ENCODE measurements at places on chromosomes 5 and 9.

- no peak for DNase-seq
These were observed 94.3 kb downstream of the PRKACG start for GRCh38 chr9:68919661-68920060.

DNA sequence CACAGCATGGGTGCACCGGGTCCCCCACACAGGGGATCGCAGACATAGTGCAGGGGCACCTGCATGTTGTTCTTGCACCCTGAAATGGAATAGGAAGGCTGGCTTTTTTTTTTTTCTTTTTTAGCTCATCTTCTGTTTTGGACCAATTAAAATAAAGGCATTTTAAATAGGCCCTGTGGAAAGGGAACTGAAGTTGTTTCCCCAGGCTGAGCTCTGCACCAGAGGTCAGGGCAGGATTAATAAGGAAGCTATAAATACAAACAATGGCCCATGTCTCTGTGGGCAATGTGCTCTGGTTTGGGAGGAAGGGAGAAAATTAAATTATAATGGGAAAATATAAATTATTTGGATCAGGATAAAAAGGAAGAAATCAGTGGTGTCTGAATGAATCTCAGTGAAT is 21.2 kb upstream of the KCNMB1 start:
- no peak for DNase-seq

- DNase-seq = no peak
These were observed 61.8 kb upstream of the SNX2 start for GRCh38 chr5:122713041-122713440.

DNA sequence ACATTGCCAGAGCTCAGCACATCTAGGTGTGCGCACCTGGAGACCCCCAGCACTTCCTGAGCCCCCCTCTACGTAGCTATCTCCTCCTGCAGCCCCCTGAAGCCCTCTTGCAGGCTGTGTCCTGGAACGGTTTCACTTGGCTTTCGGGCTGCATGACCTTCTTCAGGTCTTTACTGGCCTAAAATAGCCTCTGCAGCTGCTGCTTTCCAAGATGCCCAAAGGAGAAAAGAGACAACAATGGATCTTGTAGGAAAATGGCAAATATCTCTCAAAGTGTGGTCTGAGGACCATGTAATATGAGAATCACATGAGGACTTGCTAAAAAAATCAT is 6.6 kb upstream of the ERMP1 start:
- no peak for DNase-seq

DNA sequence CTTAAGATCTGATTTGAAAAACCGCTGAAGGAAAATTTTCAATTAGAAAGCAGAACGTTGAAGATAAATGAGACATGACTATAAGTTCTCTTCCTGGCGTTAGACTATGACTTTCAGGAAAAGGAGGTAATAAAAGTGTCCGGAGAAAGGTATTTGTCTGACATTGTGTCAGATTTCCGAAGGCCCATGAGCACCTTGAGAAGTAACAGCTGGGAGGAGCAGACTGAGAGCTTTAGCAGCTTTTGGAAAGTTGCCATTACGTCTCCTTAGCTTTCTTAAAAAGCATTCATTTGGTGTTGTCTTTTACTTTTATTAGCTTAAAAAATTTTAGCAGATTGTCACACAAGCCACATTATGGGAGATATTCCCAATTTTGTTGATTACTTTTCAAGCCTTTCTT is 363.5 kb downstream of the NDUFS4 start:
- no peak for DNase-seq

GRCh38 chr5:6718718-6719117 is 5.5 kb downstream of the TENT4A start:
- DNase-seq = no peak
